Effector memory CD8-positive, alpha-beta T cell (primary cell): ENCODE measurements at places on chromosomes 12 and 14.

DNA sequence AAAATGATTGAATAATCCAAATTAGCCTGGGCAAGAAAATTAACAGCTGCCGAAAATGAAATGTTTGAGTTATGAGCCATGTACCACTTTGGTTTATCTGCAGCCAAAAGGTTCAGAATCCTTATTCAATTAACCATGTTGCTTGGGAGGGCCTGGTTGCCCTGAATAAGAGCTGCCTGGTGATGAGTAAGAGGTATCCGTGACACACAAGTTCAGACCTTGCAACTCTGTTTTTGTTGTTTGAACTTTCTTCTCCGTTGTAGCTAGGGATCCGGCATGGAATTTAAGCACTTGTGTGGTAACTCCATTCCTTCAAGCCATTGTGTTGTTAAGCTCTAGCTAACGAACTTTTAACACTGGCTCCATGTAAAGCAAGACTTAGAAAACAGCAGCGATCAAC, 35.7 kb downstream of the FOXA1 start:
- DNase-seq, result no peak

GRCh38 chr14:51879170-51879569, 18.8 kb downstream of the GNG2 start:
- DNase-seq, result no peak

GRCh38 chr14:96920023-96920422, 122.8 kb downstream of the VRK1 start:
- no peak for DNase-seq

DNA sequence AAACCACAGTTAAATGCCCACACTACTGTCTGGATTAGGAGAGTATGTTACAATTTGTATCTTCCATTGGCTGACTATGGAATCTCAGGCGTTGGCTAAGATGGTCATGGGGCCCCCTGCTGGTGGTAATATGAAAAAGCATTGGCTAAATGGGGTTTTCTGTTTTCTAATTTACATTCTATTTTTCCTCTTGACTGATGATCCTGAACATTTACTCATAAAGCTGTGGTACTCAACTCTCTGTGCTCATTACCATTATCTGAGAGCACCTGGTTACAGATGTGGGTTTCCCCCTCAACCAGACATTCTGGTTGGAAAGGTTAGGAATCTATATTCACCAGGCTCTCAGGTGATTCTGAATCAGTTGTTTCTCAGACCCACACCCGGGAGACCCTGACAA, 64.8 kb downstream of the WSCD2 start:
- no peak for DNase-seq

DNA sequence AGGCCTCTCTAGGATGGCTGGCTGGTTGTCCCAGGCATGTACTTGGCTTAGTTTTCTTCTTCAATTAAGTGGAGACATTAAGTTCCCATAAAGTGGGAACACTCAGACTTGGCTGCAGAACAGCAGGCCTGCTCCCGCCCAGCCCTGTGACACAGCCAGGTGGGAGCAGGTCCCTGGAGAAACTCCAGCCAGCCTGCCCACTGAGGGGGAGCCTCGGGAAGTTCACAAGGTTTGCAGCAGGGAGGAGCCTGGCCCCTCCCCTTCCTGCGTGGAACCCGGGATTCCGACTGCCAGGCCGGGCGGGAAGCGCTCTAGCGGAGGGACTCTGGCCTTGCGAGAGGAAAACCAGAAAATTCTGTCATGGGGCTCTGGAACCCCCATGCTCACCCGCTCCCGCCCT, 98.3 kb upstream of the EVL start:
- DNase-seq, result no peak

DNA sequence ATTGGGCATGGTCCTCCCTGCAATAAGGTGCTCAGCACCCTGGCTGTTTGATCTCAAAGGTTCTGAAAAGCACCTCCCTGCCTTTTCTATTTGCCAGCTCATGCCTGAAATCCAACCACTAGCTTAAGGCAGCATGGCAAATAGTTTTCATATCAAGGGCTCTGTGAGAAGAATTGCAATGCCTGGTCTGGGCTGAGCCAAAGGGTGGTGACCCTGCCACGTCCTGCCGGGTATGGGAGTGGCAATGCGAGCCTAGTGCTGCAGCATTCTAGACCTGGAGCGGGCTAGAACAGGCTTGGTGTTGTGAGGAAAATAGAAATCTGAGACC, 2.3 kb upstream of the SCNN1A start:
- no peak for DNase-seq

DNA sequence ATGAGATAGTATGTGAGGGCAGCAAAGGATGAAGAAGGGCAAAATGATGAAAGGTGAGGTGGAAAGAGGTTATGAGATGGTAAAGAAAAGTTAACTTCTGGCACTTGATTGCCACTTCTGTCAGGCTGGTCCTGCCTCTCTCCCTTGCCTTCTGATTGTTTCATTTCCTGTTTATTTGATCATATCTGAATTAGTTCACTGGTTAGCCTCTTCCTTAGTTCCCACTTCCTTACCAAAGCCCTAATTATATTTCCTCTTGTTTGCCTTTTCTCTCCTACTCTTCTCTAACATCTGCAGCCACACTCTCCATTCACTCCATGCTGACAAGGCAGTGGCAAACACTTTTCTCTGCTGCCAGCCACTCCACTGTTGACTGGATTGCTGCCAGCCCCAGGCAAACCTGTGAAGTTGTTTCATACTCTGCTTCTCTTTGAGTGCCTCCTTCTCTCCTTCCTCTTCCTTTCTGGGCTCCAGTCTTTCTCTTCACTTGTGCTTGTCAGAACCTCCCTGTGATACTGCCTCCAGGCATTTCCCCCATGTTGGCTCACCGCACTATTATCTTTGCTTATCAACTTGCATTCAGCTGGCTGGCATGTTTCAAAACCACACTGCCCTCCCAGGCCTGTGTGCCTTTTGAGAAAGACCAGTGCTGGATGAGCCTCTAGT, 8.1 kb downstream of the PNP start:
- peak; percentile 33 for DNase-seq

DNA sequence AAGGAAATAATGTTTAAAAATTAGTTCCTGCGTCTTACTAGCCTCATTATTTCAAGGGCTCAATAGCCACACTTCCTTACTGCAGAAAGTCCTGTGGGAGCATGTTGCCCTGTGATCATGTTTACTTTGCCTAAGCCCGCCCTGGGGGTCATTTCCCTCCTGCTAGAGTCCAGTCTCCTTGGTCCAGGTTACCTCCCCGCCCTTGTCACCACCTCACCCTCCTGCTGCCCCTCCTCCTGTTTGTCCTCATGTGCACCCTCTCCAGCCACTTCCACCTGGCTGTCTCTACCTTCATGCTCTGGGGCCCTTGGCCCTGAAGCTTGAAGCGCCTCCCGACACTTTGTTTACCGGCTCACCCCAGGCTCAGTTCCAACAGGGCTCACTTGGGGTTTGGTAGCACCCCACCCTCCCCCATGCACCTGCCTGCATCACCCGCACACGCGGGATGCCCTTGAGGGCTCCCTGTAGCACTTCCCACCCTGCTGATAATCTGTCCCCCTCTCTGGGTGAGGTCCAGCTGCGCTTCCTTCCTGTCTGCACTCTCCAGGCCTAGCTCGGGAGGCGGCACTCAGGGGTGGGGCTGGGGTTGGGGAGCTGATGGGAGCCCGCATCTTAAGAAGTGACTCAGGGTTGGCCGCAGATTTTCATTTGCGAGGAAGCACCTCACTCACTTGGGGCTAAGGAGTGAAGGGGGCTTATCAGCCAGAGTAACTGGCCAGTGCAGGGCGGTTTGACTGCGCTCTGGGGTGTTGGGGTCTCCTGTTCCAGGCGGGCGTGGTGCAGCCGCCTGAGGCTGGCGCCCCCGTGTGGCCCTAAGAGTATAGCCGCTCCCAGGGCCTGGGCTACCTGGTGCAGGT, 40.1 kb downstream of the SMIM41 start:
- no peak for DNase-seq

GRCh38 chr12:32170437-32170998, 63.9 kb downstream of the BICD1 start:
- DNase-seq, result no peak
